Esophagus squamous epithelium (tissue), 5 donors: ENCODE measurements at places on chromosomes 2 and 18.

DNA sequence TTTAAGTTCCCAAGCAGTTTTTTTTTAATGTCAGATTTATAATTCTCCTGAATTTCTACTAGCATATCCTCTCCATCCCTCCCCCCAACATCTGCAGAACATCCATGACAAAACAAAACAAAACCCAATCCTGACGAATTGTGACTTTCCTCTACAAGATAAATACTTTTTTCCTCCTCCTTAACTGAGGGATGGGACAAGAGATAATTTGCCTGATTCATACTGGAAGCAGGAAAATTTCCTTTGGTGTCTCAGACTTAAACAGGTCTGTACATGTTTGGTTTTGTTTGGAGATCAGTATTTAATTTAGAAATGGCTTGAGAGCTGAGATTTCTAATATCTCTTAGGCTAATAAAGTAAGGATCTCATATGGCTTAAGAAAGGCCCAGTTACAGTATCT, 2.2 kb downstream of the CAVIN2 start:
- DNase-seq: no peak

DNA sequence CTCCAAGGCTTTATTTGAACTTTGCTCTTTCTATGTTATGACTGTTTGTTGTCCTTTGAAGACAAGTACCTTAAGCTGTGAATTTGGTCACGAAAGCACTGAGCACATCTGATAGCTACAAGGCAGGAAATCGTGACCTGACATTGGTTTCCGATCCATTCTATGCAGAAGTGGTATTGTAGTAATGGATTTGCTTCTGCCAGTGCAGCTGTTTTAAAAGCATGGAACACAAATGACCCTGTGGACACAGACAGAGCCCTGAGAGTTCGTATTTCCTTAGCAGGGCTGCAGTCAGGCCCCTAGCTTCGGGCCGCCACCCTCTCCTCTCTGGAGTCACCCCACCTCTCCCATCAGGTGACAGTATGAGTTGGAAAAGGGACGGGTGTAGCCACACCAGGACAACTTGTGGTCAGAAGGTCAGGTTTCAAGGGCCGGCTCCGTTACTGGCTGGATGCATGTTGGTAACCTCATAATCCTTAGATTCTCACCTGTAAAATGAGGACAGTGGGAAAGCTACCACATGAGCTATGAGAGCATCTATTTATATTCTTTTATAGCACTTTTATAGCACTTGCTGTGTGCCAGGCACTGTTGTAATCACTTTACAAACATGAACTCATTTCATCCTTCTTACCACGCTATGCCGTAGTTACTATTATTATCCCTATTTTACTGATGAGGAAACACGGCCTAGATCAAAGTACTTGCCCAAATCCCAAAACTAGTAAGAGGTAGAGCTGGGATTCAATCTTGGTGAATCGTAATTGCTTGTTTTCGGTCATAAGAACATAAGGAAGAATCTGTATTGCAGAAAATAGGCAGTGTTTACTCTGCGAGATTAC, 70.2 kb downstream of the SPATS2L start:
- DNase-seq: no peak

DNA sequence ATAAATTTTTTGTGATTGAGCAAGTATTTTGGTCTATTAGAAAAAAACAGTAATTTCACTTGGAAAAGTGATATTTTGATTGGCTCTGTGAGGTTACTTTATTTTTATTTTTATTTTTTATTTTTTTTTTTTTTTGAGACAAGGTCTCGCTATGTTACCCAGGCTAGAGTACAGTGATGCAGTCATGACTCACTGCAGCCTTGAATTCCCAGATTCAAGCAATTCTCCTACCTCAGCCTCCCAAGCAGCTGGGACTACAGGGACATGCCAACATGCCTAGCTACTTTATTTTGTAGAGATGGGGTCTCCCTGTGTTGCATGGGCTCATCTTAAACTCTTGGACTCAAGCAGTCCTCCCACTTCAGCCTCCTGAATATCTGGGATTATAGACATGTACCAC, 60.9 kb upstream of the MGAT5 start:
- DNase-seq: no peak

GRCh38 chr2:241279828-241280227, 35.6 kb downstream of the HDLBP start:
- no peak for DNase-seq

- no peak for DNase-seq
These were observed 102.0 kb downstream of the TMEM18 start for GRCh38 chr2:575030-575726.

DNA sequence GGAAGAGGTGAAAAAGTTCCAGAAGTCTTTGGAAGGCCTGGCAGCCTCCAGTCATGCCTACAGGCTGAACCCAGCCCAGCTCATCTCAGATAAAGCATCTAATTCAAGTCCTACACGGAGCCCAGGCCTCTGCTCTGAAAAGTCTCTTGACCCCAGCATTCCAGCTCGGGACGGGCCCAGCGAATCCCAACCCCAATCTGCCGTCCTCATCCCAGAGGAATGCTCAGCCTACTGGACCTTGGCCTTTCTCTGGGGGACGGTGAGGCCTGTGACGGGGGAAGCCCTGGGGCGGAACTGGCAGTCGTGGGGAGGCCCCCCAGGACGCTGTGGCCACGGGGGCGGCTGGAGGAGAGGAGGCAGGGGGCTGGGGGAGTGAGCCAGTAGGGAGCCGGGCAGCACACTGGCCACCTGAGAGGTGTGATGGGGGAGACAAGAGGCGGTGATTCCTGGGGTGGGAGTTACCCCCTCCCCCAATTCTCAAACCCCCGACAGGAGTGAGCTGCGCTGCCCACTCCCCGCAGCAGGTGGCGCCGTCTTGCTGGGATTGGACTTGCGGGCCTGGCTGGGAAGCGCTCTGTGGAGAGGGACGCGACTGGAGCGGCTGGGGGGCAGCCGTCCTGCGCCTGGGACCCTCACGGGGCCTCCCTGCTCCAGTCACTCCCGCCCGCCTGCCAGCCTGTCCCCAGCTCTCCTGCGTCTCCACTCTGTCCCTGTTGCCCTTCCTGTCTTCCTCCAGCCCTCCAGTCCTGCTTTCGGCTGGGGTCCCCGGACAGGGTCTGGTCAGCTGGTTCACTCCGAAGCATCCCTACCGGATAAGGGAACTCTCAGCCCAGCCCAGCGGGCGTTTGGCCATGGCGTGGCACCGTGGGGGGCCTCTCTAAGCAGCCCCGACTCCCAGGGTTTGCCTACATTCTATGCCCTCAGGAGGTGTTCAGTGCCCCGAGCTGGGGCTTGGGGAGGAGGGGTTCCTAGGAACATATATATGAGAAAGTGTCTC, 182.6 kb upstream of the HAAO start:
- DNase-seq: no peak

DNA sequence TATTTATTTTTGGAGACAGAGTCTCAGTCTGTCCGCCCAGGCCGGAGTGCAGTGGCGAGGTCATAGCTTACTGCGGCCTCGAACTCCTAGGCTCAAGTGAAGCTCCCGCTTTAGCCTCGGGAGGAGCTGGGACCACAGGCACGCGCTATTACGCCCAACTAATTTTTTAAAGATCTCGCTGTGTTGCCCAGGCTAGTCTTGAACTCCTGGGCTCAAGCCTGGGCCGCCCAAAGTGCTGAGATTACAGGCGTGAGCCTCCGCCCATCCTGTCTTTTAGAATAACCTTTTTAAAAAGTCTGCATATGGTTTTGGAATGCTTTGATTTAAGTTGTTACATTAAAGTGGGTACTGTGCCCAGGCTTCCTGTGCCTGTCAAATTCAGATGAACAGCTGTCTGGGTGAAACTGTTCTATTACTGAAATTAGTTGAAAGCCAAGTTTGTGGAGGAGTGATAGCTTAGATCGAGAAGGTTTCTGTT, 944 bp downstream of the RAB3GAP1 start:
- no peak for DNase-seq

DNA sequence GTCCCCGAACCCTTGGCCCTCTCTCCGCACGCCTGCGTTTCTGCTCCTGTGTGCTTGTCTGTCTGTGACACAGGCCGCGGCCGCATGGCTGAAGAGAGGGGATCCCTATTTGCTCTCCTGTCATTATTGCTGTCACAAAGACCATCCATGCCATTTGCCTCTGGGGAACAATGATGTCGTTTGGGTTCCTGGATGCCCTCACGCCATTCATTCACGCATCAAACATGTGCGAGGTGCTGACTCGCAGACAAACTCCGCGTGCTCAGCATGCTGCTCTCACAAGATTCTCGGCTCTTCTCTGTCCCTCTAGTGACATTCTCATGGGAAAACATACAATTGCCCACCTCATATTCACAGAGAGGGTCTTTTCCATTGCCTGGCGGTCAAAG, 67.8 kb downstream of the ASB1 start:
- no peak for DNase-seq

DNA sequence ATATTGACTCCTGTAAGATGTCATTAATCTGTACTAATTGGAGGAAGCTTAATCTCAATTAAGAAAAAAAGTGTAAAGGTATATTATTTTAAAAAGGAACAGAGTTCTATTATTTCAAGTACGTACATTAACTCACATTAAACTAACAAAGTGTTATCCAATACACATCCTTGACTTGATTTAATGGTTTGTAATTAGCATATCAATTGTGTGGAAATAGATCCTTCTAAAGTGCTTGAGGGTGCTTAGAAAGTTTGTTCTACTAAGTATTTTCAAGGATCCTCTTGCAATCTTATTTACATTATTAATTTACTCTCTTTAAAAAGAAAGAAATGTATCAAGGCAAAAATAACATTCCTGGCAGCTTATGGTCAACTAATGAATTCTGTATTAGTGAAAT, 720.3 kb downstream of the KCNJ3 start:
- no peak for DNase-seq

DNA sequence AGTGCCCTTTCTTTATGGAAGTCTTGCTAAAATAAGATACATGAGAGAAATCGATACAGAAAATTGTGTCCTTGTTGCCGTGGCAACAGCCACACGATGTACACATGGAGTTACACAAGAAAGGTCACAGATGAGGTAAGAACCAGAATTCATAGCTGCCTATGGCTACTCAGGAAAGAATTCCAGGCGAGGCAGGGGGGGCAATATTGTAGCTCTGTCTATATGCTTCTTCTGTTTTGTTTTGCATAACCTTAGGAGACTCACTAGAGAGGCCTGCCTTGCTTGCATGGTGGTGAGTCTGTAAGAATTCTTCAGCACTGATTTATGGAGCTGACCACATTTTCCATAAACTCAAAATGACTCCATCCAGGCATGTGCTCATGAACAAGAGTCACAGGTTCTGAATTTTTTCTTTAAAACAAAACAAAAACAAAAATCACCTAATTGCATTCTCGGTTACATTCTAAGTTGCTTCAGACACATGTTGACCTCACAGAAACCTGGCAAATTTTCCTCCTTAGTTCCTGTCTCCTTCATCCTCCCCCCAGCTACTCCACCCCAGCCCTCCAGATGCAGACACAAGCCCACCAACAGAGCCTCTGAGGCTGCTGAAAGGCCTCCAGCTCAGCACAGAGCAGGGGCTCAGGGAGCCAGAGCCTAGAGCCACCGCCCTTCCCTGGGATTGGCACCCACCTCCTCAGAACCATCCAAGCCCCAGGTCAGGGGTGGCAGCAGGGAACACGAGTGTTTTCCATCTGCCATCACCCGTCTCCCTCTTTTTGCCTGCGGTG, 183.5 kb downstream of the ANTXR1 start:
- no peak for DNase-seq

GRCh38 chr2:235537186-235537585, 43.3 kb downstream of the AGAP1 start:
- no peak for DNase-seq

- DNase-seq: no peak
These were observed 41.9 kb downstream of the TRAPPC8 start for GRCh38 chr18:31901063-31901462.

GRCh38 chr2:1990724-1991123, 246.4 kb upstream of the PXDN start:
- no peak for DNase-seq

DNA sequence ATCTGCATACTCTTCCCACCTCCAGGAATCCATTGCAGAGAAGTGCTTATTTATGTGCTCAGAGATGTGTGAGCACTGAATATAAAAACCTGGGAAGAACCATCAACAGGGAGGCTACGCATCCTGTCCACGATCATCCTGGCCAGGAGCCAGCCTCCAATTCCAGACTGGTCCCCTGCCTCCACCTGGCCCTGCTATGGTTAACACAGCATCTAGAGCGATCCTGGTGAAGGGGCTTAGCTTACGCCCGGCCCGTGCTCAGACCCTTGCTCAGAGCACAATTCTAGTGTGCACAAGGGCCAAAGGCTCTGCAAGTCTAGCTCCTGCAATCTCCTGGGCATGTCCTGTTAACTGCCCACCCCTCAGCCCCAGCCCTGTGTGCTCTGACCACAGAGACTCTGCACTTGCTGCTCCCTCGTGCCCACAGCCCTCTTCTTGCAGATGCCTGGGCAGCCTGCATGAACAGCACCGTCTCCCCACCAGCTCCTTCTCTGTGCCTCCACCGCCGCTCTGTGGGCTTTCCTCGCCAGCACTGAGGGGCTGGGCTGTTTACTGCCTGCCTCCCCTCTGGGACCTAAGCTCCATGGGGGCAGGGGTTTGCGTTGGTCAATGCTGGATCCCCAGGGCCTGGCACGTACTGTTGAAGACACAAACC, 6.5 kb downstream of the PER2 start:
- no peak for DNase-seq

DNA sequence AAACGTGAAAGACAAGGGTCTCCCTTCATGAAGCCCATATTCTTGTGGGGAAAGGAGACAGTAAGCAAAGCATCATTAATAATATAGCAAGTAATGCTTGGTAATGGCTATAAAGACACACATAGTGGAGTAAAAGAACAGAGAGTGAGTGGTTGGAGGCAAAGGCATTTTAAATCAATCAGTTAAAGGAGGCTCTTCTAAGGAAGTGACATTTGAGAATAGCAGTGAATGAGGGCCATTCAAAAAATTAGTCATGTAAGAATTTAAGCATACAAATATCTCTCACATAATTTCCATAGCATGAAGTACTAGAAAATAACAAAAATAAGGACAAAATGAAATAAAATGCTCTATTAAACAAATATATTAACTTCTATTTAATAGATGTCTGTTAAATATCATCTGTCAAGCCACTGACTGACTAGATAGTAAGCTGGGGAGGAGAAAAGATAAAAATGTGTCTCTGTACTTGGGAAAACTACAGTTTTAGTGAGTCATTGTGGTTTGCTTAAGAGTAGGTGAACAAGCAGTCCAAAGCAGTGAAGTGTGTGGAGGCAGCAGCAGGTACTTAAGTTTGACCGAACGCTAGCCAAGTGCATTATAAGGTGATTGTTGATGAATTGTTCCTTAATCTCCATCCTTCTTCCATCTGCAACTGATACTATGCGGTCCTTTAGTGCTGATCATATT, 160.1 kb downstream of the PARD3B start:
- no peak for DNase-seq

GRCh38 chr2:118431997-118432396, 343.7 kb downstream of the INSIG2 start:
- DNase-seq: no peak

- DNase-seq: no peak
These were observed 450.2 kb downstream of the PLCL1 start for GRCh38 chr2:198254536-198255090.

GRCh38 chr2:46122318-46122976, 174.8 kb upstream of the EPAS1 start:
- DNase-seq: no peak

- DNase-seq: no peak
These were observed 104.8 kb upstream of the CAPN13 start for GRCh38 chr2:30912056-30912455.
